ENCODE measurements at places on chromosomes 2 and 18.

GRCh38 chr2:235347691-235348090 lies 146.2 kb upstream of the AGAP1 start:
- DNase-seq = no peak

GRCh38 chr2:160375037-160375436 lies 118.6 kb downstream of the RBMS1 start:
- no peak for DNase-seq

DNA sequence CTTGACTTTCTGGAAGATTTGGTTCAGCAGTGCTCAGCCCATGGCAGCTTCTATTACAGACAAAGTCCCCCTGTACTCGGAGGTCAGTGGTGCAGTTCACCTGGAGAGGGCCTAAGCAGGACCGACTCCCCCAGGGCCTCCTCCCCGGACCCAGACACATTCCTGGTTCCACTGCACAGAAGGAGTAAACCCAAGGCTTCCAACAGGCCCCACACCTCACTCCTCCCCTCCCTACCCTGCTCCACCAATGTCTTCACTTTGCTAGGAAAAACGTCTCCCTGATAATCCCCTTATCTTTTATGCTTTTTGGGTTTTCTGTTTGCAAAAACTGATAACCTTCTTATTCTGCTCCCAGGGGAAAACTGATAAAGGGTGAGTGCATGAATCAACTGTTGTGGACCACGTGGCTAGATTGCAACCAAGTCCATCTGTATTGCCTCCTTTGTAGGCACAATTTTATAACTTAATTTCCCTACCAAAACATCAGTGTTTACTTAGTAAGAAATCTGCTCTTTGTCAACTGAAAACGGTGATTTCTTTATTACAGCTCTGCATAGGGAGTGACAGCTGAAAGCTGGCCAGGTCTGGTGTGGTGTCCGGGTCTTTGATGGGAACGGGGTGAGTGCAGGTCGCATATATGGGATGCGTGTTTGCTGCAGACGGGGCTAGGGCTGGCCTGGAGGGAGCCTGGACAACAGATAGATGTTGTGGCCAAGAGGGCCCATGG lies 202.5 kb downstream of the GLI2 start:
- DNase-seq = no peak

DNA sequence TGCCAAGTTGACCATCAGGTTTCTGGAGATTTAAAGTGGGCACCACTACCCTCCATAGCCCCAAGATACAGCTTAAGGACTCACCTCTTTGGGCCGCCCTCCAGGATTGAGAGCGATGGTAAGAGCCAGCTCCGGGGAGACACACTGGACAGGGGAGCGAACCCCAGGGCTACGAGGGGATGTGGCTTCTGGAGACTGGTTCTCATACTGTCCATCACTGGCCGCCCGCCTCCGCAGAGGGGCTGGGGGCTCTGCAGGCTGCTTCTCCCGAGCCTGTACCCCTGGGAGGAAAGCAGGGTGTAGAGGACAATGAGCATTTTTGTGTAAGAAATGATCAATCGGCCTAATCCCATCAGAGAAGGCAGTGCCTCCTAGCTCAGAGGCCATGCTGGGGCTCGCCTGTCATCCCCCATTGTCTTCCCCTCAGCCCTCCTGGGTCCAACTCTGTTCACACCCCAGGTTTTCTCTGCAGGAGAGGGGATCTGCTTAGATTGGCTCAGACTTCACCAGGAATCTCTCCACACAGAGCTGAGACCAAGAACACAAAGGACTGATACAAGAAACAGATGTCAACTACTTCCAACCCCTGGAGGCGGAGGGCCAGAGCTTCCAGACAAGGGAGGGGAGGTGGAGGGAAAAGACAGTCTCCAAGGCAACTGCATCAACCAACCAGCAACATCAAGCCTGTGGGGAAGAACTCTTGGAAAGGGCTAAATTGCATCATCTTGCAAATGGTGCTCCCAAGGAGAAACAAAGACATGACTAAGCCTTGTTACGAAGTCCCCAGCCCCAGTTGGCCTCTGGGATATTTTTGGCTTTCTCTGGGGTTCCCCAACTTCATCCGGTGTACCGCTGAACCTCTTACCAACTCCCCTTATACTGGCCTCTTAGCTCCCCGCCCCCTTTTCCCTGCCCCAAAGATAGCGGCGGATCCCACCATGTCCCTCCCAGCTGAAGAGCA lies 166.6 kb downstream of the TNS1 start:
- DNase-seq = no peak

GRCh38 chr2:41709702-41710599 lies 337.9 kb upstream of the PKDCC start:
- DNase-seq = no peak

GRCh38 chr2:24466871-24467870 lies 23.9 kb upstream of the NCOA1 start:
- no peak for DNase-seq

DNA sequence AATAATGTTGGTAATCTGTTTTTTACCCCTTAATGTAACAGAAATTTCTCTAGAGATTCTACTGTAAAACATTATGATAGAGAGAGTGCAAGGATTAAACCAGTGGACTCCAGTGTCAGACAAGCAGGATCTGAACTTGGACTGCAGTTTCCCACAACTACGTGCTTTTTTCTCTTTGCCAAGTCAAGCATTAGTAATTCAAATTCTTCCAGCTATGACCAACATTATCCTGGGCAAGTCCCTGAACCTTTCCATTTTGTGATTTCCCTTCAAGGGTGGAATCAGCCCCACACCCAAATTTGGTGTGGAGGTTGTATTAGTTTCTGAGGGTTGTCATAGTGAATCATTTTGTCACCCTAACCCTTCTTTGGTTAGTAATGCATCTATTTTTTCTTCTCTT lies 482.0 kb downstream of the ZNF516 start:
- DNase-seq = no peak

DNA sequence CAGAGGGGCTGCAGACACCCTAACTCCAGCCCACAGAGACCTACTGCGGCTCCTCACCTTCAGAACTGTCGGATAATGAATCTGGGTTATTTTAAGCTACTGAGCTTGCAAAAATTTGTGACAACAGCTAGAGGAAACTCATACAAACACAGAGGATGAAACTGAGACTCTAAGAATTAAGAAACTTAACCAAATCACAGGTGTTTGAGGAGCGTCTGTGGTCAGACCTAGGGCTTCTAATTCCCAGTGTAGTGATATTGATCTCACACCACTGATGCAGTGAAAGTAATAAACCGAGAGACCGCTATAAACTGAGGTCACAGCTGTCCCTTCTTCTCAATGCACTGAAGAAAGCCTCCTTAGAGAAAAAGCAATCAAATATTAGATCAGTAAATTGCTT lies 110.1 kb downstream of the RGPD3 start:
- DNase-seq = no peak

DNA sequence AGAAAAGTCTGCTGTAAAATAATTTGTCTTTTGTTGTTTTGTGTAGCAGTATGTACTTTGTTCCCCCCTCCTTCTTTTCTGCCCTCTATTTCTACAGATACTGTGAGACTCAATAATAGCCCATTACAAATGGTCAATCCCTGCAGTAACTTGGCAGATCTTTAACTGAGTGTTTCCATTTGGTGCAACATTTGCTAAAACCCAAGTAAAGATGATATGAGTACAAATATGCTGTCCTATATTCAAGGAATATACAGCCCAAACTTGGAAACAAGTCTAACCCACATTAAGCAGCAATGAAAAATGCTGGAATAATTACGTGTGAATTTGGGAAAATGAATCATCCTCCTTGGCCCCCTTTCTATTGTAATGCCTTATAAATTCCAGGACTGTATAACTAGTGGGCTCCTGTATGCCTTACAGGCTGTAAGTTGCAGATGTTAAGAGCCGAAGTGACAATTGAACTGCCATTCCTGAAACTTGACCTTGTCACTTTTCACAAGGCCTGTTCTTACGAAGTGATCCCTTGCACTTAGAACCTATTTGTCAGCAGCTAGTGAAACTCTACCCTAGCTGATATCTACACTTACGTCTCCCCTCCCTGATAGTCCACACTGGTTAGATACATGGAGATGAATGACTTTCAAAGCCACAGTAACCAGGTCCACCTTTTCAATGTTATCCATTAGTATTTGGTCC lies 104.9 kb downstream of the IRS1 start:
- no peak for DNase-seq

- DNase-seq = no peak
These were observed 39.2 kb downstream of the MREG start for GRCh38 chr2:215973954-215974699.

- no peak for DNase-seq
These were observed 5.4 kb upstream of the RNASEH1 start for GRCh38 chr2:3563521-3563976.

- no peak for DNase-seq
These were observed 208.7 kb upstream of the RASGRP3 start for GRCh38 chr2:33267756-33268155.

DNA sequence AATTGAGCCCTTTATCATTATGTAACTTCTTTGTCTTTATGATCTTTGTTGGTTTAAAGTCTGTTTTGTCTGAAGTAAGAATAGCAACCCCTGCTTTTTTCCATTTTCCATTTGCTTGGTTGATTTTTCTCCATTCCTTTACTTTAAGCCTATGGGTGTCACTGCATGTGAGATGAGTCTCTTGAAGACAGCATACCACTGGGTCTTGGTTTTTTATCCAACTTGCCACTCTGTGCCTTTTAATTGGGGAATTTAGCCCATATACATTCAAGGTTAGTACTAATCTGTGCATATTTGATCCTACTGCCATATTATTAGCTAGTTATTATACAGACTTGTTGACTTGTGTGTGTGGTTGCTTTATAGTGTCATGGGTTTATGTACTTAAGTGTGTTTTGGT lies 89.6 kb downstream of the NBEAL1 start:
- no peak for DNase-seq

DNA sequence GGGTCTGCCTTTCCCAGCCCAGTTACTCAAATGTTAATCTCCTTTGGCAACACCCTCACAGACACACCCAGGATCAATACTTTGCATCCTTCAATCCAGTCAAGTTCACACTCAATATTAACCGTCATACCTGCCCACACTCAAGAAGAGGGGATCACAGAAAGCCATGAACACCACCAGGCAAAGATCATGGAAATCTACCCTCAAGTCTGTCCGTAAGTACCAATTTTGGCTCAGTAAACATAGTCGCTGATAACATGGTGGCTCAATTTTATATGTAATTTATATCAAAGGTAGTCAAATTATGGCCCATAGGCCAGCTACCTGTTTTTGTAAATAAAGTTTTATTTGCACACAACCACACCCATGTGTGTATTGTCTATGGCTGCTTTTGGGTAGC lies 102.3 kb upstream of the MAP2 start:
- no peak for DNase-seq

- no peak for DNase-seq
These were observed 810.4 kb upstream of the HS6ST1 start for GRCh38 chr2:129129087-129129486.

DNA sequence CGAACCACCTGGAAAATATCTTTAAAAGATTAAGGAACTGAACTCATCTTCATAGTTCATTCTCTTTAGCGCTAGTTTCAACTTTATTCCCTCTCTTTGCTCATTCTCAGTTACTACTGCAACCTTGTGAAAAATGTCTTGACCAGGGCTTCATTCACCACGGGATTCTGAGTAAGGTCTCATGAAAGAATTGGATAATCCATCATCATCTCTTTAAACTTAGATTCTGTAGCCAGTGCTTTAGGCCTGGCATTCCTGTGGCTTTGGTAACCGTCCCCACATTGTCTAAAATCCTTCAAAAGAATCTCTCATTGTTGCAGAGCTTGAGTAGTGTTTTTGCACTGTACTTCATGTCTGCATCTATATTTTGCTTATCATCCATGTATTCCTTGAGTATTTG lies 229.5 kb downstream of the ETAA1 start:
- DNase-seq = no peak

DNA sequence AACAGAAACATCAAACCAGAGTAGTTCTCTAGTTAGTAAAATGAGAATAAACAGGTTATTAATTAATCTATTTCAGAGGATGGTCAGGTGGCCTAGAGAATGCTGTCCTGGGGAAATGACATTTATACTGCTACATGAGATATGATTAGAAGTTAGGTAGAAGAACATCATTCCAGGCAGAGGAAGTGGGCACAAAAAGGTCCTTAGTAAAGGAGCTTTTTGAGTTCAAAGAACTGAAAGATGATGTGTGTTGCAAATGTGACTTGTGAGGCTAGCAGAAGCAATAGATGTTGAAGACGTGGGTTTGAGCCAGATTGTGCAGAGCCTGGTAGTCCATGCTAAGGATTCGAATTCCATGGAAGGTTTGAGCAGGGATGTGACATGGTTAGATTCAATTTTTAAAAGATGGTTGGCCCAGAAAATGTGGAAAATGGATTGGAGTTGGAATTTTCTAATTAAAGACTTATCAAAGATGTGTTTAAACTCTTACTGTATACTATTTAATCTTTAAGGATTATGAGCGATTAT lies 34.2 kb downstream of the RAB10 start:
- no peak for DNase-seq

- DNase-seq = no peak
These were observed 109.0 kb upstream of the PARD3B start for GRCh38 chr2:204436230-204436629.

DNA sequence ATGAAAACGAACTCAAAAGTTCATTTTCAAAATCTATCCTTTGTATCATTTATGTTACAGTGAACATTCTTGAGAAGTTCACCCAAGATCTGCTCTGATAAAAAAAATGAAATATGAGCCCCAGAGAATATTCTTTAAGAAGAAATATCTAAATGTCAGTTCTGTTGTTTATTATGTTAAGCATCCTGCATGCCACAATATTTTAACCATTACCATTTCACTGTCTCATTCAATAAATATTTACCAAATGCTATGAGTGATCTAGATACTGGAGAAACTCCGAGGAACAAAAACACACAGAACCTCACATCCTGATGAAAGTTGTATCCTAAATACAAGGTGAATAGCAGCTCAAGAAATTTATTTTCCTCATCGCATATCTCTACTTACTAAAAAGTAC lies 170.2 kb downstream of the ZNF385B start:
- no peak for DNase-seq

GRCh38 chr2:166112193-166112605 lies 15.6 kb downstream of the SCN1A start:
- no peak for DNase-seq

DNA sequence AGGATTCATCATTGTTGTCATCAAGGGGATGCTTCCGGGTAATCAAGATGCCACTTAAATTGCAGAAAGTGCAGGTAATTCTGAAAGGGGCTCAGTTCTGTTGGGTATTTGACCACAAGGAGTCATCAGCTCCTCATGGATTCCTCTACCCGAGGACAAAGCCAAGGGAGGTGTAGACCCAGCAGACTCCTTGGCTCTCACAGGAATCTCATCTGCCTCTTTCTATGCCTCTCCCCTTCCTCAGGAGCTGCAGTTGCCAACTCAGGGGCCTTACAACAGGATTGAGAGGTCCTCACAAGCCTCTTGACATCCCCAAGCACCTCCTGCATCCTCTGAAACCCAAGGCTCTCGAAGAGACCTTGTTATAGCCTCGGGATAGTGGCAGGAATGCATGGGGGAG lies 44.0 kb downstream of the ITGB6 start:
- no peak for DNase-seq

GRCh38 chr2:156765450-156765849 lies 329.3 kb downstream of the GPD2 start:
- DNase-seq = no peak

- no peak for DNase-seq
These were observed 164.8 kb upstream of the STK17B start for GRCh38 chr2:196336207-196336606.

GRCh38 chr2:190360561-190360960 lies 17.2 kb downstream of the INPP1 start:
- no peak for DNase-seq
